ENCODE measurements at places on chromosomes 4 and X. TPM values are rescaled to one million over a fixed set of nuclear protein-coding genes. Genes with fewer than 3 reads are reported as not detected.

CT45A3 gene
- not detected for total RNA-seq

AFF1 gene
- total RNA-seq = 5.8 TPM

GLA gene
- total RNA-seq = 192 TPM

TSPAN6 gene
- total RNA-seq = 53.5 TPM

NDUFC1 gene
- 154 TPM for total RNA-seq

GAB3 gene
- 0.33 TPM for total RNA-seq

TCEAL7 gene
- 8.7 TPM for total RNA-seq

JCHAIN gene
- total RNA-seq = 1.3 TPM

CTAG1B gene
- total RNA-seq = not detected

P2RY8 gene
- total RNA-seq = not detected

HHIP gene
- total RNA-seq = 0.16 TPM

KIAA1210 gene
- 0.04 TPM for total RNA-seq

PPP4R3C gene
- total RNA-seq = 0.04 TPM

SCRG1 gene
- not detected for total RNA-seq

RAPGEF2 gene
- total RNA-seq = 15.9 TPM

TEX13B gene
- total RNA-seq = not detected

MFAP3L gene
- 4.3 TPM for total RNA-seq

DCLK2 gene
- total RNA-seq = 6.5 TPM

ARMCX6 gene
- total RNA-seq = 18.9 TPM

BTC gene
- 1.1 TPM for total RNA-seq

ARMCX2 gene
- 1.5 TPM for total RNA-seq

SLC10A4 gene
- total RNA-seq = 0.06 TPM

PWWP3B gene
- total RNA-seq = 7.9 TPM

HTR2C gene
- total RNA-seq = not detected

RAB41 gene
- not detected for total RNA-seq

ADRA2C gene
- total RNA-seq = 1.7 TPM

PGAM4 gene
- not detected for total RNA-seq

GPR34 gene
- total RNA-seq = not detected

MBNL3 gene
- total RNA-seq = 12.2 TPM

CT45A5 gene
- total RNA-seq = 0.50 TPM

UBQLN2 gene
- 12.4 TPM for total RNA-seq

PPID gene
- 41.6 TPM for total RNA-seq

EDNRA gene
- not detected for total RNA-seq

RGN gene
- total RNA-seq = not detected

NOCT gene
- 15.1 TPM for total RNA-seq

SPACA5 gene
- not detected for total RNA-seq

GLRA3 gene
- total RNA-seq = not detected

SSX4B gene
- not detected for total RNA-seq

CDKN2AIP gene
- 16.5 TPM for total RNA-seq

CYBB gene
- 0.02 TPM for total RNA-seq

AKAP14 gene
- not detected for total RNA-seq

Data from H4 (cell line).